ENCODE measurements at places on chromosomes 2 and 18.

DNA sequence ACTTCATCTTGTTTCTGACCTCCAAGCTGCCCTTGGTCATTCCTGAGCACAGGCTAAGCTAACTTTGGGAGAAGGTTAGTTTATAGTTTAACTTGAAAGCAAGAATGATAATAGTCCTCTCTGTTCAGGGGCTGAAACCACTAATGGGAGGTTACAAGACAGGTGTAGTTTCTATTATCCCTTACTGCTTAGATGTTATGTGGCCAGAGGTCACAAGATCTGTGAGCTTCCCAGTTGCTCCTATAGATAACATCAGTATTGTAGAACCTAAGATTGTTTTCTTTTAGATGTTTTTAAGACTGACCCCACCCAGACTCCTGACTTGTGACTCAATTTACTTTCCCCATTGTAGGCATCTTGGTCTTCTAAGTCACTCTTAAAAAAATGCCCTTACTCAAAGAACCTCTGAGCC, 94.8 kb upstream of the LPIN2 start:
- no peak for DNase-seq

GRCh38 chr18:52236131-52236530, 103.9 kb upstream of the DCC start:
- DNase-seq = no peak

DNA sequence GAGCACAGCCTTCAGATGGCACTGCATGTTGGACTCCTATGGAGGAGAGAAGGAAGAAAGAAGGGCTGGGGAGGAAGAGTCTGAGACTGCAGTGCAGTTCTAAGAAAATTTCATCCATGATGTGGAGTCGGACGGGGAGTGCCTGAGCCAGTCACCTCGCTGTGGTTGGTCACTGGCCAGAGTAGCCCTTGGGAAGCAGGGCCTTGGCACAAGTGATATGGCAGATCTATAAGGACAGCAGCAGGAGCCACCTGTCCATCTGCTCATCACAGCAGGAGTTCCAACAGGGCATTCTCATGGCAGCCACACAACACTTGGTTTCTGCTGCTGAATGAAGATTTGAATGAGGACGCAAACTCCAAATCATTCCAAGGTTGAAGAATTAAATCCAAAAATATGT, 314.8 kb downstream of the CYP26B1 start:
- DNase-seq = no peak

DNA sequence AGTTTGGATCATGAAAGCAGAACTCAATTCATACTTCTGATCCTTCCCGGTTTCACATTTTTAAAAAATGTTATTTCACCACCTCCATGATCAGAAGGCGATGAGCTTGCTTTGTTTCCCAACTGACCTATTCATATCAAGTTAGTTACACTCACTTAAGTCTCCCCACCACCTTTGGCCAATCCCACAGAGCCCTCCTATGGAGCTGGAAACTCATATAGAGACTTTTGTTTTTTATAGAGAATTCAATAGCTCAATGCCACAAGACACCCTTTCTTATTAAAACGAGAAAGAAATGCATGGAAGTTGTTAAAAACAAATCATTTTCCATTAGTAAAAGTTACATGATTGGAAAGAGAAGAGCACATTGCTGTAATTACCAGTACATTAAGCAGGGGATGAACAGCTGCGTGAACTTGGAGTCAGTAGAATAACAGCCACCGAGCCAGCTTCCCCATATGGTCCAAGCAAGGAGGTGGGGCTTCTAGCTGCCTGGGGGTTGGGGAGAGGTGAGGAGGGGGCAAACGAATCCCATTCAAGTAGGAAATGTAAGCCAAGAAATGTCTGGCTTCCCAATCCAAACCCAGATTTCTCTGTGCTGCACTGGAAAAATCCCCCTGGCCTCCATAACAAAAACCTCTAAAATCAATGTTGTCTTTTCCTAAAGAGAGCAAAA, 614.5 kb downstream of the IRS1 start:
- DNase-seq = peak; percentile 12

- no peak for DNase-seq
Measured at GRCh38 chr2:226850024-226850423, 14.2 kb downstream of the RHBDD1 start.

Measured in WERI-Rb-1 (cell line).